ENCODE measurements at places on chromosomes 3 and 15. TPM values are rescaled to one million over a fixed set of nuclear protein-coding genes. Genes with fewer than 3 reads are reported as not detected.

- H3K4me1 ChIP-seq: no peaks in the 10 kb centered on the region
These were observed 69.2 kb upstream of the DCP1A start for GRCh38 chr3:53416530-53416929.

DNA sequence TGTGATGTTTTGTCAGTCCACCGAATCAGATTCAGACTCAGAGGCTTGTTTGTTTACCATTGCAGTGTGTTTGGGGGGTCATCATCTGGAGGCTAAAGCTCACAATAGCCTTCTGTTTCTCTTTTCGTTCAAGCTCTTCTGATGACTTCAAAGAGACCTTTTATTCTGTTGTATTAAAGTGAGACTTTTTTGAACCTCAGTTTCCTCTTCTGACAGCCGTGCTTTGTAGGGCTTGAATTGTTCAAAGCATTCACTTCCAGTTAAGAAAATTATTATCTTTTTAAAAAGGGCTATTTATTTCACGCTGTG, 1.3 kb downstream of the PXK start:
- peak; percentile 34 for DNase-seq
- no peak overlapping the region for H3K27ac ChIP-seq
- H3K36me3 ChIP-seq: no peaks in the 10 kb centered on the region
- H3K27me3 ChIP-seq: peaks cover 16% of the 10 kb centered on the region
- peak overlapping the region; percentile 90 for H3K4me3 ChIP-seq

GRCh38 chr15:99895956-99896311, 162.7 kb upstream of the LYSMD4 start:
- no peaks in the 10 kb centered on the region for H3K4me1 ChIP-seq
- no peaks in the 10 kb centered on the region for H3K36me3 ChIP-seq
- no peak overlapping the region for H3K27ac ChIP-seq
- H3K27me3 ChIP-seq: no peaks in the 10 kb centered on the region
- no peak overlapping the region for H3K4me3 ChIP-seq

DNA sequence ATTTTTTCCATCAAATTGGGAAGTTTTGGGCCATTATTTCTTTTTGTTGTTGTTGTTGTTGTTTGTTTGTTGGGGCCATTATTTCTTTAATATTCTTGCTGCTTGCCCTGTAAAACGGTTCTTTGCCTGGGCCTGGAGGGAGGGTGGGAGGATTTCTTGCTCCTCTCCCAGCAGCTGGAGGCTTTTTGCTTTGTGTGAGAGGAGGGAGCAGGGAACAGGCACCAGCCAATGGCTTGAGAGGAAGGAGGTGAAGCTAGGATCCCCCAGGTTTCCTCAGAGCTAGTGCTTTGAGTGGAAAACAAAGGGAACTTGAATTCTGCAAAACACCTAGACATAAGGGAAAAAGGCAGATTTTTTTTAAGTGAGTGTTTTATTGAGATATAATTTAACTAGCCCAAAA, 61.2 kb upstream of the DNAJC19 start:
- H3K4me1 ChIP-seq: peaks cover 8% of the 10 kb centered on the region
- no peaks in the 10 kb centered on the region for H3K36me3 ChIP-seq
- peak; percentile 54 for DNase-seq

GRCh38 chr3:165742351-165742750, 94.9 kb downstream of the BCHE start:
- no peaks in the 10 kb centered on the region for H3K4me1 ChIP-seq
- H3K4me3 ChIP-seq: no peak overlapping the region
- no peaks in the 10 kb centered on the region for H3K27me3 ChIP-seq
- no peak for DNase-seq

GRCh38 chr15:95872366-95872771, 458.1 kb upstream of the NR2F2 start:
- H3K4me3 ChIP-seq: no peak overlapping the region
- peaks cover 26% of the 10 kb centered on the region for H3K4me1 ChIP-seq
- H3K36me3 ChIP-seq: no peaks in the 10 kb centered on the region
- H3K27me3 ChIP-seq: no peaks in the 10 kb centered on the region

- no peak overlapping the region for H3K4me3 ChIP-seq
- no peaks in the 10 kb centered on the region for H3K36me3 ChIP-seq
- H3K27me3 ChIP-seq: no peaks in the 10 kb centered on the region
- no peak for DNase-seq
- H3K4me1 ChIP-seq: peaks cover 18% of the 10 kb centered on the region
- H3K27ac ChIP-seq: no peak overlapping the region
These were observed 321.4 kb upstream of the GBE1 start for GRCh38 chr3:82082796-82083195.

SPATA12 gene
- total RNA-seq: 0.12 TPM

NMB gene
- 3.7 TPM for total RNA-seq

DNA sequence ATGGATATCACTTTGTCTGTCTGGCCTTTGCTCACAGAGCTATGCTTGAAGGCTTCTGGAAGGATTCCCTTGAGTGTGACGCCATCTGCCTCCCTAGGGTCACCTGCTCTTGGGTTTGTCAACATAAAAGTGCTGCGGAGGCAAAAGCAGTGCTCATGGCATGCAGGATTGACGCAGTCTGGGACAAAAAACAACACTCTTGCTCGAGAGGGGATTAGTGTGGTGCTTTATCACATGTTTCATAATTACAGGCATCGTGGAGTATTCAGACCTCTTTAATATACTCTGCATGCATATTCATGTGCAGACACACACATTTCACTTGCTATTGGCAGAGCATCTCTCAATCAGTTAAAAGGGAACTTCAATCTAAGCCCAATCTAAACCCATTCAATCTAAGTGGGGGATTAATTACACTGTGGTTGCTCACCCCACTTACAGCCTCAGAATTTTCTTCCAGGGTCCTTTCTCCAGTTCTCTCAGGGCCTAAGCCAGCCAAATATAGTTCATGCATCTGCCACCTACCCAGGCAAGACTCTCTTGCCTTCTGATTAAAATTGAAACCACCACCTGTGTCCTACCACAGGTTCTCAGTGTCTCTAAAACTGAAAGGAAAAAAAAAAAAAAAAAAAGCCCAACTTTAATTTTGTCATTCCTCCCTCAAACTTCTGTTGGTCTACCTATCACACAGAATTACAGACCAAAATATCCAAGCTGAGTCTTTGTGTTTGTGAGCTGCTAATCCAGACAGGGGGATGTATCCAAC, 75.6 kb downstream of the BFSP2 start:
- H3K27me3 ChIP-seq: no peaks in the 10 kb centered on the region
- H3K36me3 ChIP-seq: no peaks in the 10 kb centered on the region
- DNase-seq: no peak
- H3K4me1 ChIP-seq: peaks cover 85% of the 10 kb centered on the region
- peak overlapping the region; percentile 99 for H3K27ac ChIP-seq

GRCh38 chr3:62566022-62566557, 192.7 kb upstream of the FEZF2 start:
- H3K4me3 ChIP-seq: no peak overlapping the region
- H3K4me1 ChIP-seq: no peaks in the 10 kb centered on the region
- no peak overlapping the region for H3K27ac ChIP-seq
- DNase-seq: no peak
- H3K36me3 ChIP-seq: no peaks in the 10 kb centered on the region

DNA sequence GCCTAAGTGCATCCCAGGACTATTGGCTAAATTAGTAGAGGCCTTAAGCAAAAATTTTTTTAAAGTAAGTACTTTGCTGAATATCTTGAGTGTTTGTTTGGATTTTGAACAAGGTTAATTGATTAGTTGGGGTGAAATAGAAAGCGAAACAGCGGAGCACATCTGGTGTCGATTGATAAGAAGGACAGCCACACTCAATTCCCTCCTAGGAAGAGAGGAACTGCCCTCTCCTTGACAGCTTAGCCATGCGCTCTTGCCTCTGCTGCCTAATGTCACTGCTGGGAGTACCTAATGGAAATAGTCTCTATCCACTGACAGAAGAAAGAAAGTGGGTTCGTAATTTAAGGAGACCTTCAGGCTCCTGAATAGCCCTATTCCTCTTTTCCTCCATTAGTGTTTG, 943.6 kb downstream of the DIPK2A start:
- DNase-seq: no peak
- no peaks in the 10 kb centered on the region for H3K27me3 ChIP-seq
- H3K36me3 ChIP-seq: no peaks in the 10 kb centered on the region
- no peak overlapping the region for H3K27ac ChIP-seq

GRCh38 chr3:46982546-46982945, 3.1 kb downstream of the NBEAL2 start:
- no peak for DNase-seq
- H3K27ac ChIP-seq: no peak overlapping the region

- no peak overlapping the region for H3K4me3 ChIP-seq
- no peak for DNase-seq
- peaks cover 8% of the 10 kb centered on the region for H3K36me3 ChIP-seq
- no peak overlapping the region for H3K27ac ChIP-seq
- no peaks in the 10 kb centered on the region for H3K4me1 ChIP-seq
- no peaks in the 10 kb centered on the region for H3K27me3 ChIP-seq
These were observed 24.8 kb downstream of the PEX5L start for GRCh38 chr3:180011927-180012326.

ZNF620 gene
- 23.6 TPM for total RNA-seq

DNA sequence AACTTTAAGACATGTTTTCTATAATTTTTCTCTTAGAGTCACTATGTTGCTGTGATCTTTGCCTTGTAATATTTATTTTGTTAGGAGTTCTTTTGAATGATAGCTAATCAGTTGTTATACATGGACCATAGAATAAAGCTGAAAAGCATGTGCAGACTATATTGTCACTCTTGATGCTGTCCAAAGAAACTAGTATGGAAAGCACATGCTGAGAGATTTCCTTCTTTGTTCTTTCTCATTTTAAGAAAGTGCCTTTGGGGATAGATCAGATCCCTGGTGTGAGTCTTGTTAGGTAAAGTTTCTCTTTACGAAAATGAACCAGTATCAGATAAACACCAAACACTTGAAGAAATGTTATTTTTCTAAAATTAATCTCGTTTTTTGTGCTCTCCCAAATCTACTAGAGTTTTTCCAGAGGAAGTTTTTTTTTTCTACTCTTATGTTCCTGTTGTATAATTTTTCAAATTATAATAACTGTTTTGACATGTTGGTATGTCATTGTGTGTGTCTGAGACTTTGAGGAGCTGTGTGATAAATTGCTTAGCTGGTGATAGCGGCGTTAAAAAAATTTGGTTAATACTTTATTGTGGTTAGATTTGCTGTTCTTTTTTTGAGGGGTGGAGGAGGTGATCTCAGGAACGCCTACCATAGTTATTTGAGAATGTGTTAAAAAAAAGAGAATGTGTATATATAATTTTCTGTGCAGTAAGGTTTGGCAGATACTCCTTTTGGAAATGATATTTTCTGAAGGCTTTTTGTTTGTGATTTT, 2.2 kb downstream of the PIAS1 start:
- H3K4me1 ChIP-seq: peaks cover 48% of the 10 kb centered on the region
- peak overlapping the region; percentile 98 for H3K4me3 ChIP-seq
- peak; percentile 21 for DNase-seq
- no peaks in the 10 kb centered on the region for H3K27me3 ChIP-seq

DNA sequence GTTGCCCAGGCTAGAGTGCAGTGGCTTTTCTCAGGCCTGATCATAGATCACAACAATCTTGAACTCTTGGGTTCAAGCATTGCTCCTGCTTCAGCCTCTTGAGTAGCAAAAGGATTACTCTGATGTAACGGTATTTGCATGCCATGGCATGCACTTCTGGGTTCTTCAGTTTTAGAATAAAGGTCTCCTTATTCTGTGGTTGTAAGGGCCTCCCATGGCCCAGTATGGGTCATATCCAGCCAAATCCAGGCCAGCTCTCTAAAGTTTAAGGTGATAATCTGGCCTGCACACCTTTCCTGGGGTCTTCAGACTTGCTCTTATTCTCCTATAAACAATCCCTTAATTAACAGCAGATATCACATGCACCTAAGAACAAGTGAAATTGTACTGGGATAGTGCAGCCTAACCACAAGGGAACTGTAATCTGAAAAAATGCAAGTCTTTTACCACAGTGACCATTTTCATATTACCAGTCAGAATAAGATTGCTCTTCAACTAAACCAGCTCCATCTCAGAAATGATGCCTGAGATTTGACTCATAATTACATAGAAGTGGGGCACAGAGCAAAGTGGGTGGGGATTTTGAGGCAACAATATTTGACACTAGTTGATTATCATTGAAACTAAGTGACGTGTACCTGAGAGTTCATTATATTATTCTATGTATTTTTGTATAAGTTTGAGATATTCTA, 25.4 kb downstream of the COMMD2 start:
- no peak for DNase-seq
- H3K4me3 ChIP-seq: no peak overlapping the region
- H3K36me3 ChIP-seq: no peaks in the 10 kb centered on the region
- no peaks in the 10 kb centered on the region for H3K4me1 ChIP-seq
- H3K27ac ChIP-seq: no peak overlapping the region
- no peaks in the 10 kb centered on the region for H3K27me3 ChIP-seq

GRCh38 chr3:5298453-5298852, 110.9 kb downstream of the EDEM1 start:
- H3K4me3 ChIP-seq: no peak overlapping the region
- no peaks in the 10 kb centered on the region for H3K36me3 ChIP-seq
- no peak overlapping the region for H3K27ac ChIP-seq
- no peaks in the 10 kb centered on the region for H3K27me3 ChIP-seq
- no peaks in the 10 kb centered on the region for H3K4me1 ChIP-seq

DNA sequence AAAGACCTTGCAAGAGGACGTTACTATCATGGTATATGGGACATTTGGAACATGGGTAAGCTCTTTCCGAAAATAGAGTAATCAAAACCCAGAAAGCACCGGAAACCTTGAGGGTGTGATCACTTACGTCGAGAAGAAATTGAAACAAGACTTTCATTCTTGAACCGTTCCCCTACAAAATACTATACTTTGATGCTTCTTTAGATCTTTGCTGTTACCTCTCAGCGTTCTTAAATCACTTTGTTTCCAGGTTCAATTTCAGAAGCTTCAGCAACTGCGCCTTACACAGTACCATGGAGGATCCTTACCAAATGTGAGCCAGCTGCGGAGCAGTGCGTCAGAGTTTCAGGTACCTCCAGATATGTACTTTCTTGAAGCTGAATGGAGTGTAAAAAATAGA, 10.1 kb downstream of the CRTC3 start:
- no peaks in the 10 kb centered on the region for H3K36me3 ChIP-seq
- DNase-seq: no peak
- no peaks in the 10 kb centered on the region for H3K4me1 ChIP-seq
- H3K27me3 ChIP-seq: no peaks in the 10 kb centered on the region
- H3K27ac ChIP-seq: no peak overlapping the region

- DNase-seq: no peak
- no peaks in the 10 kb centered on the region for H3K27me3 ChIP-seq
- H3K27ac ChIP-seq: no peak overlapping the region
- H3K4me3 ChIP-seq: no peak overlapping the region
- H3K4me1 ChIP-seq: peaks cover 3% of the 10 kb centered on the region
These were observed 93.6 kb downstream of the PLCL2 start for GRCh38 chr3:16978234-16978920.

- no peak for DNase-seq
- H3K27ac ChIP-seq: no peak overlapping the region
- no peaks in the 10 kb centered on the region for H3K27me3 ChIP-seq
These were observed 68.4 kb upstream of the NR2F2 start for GRCh38 chr15:96262097-96262496.

PEX5L gene
- 0.90 TPM for total RNA-seq

DNA sequence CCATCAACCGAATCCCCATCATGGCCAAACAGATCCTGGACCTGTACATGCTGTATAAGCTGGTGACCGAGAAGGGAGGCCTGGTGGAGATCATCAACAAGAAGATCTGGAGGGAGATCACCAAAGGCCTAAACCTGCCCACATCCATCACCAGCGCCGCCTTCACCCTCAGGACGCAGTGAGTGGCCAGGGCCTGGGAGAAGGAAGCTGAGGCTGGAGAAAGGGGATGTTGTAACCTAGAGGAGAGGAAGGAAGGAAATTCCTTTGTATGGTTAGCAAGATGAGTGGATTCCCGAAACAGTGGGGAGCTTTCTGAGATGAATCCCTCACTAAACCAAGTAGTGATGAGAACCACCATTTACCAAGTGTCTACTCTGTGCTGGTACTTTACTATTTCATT, 25.8 kb upstream of the CLK3 start:
- H3K4me1 ChIP-seq: peaks cover 24% of the 10 kb centered on the region
- no peak overlapping the region for H3K27ac ChIP-seq
- no peak overlapping the region for H3K4me3 ChIP-seq
- no peaks in the 10 kb centered on the region for H3K27me3 ChIP-seq
- no peak for DNase-seq
